K562 (cell line): ENCODE measurements at places on chromosomes 2 and 18. TPM values are rescaled to one million over a fixed set of nuclear protein-coding genes. Genes with fewer than 3 reads are reported as not detected.
A peak's percentile ranks its signal among the peaks of the same experiment; 100 is the strongest.

- DNase-seq, result peak; percentile 72
Measured at GRCh38 chr18:79502782-79503181, 107.1 kb downstream of the NFATC1 start.

- DNase-seq, result no peak
Measured at GRCh38 chr2:133166031-133166430, 402.2 kb downstream of the NCKAP5 start.

DNA sequence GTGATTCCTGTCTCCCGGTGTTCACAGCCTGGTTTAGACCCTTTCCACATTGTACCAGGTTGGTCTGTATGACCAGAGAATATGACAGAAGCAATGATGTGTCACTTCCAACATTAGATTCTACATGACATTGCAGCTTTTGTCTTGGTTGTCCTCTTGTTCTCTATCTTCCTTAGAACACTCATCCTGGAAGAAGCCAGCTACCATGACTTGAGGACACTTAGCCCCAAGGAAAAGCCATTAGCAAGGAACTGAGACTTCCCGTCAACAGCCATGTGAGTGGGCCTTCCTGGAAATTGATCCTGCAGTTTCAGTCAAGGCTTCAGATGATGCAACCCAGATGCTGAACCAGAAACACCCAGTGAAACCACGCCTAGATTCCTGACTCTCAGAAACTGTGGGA lies 143.3 kb downstream of the MREG start:
- no peak for DNase-seq

GRCh38 chr18:57081899-57082298 lies 65.0 kb upstream of the BOD1L2 start:
- no peak for DNase-seq

- no peak for DNase-seq
Measured at GRCh38 chr2:134231965-134232340, 21.9 kb upstream of the MGAT5 start.

DNA sequence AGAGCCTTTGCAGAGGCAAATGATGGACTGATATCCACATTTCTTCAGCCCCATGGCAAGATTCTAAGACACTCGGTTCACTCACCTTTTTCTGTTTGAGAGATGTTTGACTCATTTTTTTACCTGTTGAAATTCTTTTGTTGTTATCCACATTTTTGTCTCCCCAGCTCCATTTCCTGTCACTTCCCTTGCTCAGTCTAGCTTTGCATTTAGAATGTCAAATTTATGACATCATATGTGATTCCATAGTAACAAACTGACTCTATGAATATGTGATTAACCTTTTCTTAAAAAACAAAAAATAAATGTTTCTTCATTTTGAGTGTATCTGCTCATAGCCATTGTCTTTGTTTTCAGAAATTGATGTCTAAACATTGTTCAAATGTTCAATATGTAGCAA lies at the start of gene NT5C1B:
Gene NT5C1B (minus strand): TSS at position 216 of the 400 bp plus-strand sequence. CDS start 101 bp downstream, at position 115.
- no peak for DNase-seq

- DNase-seq, result no peak
Measured at GRCh38 chr2:126342457-126342856, 313.5 kb upstream of the GYPC start.

GRCh38 chr18:58998401-58999203 lies 133.9 kb downstream of the ZNF532 start:
- no peak for DNase-seq

The PDK1 gene
- total RNA-seq, result 13.4 and 15.1 TPM in 2 replicates

The AQP12A gene
- not detected in 2 replicates for total RNA-seq
